ENCODE measurements at places on chromosomes 7 and 10.
A peak's percentile ranks its signal among the peaks of the same experiment; 100 is the strongest.

- DNase-seq = no peak
Measured at GRCh38 chr7:13724191-13724976, 265.1 kb downstream of the ETV1 start.

- DNase-seq = no peak
Measured at GRCh38 chr7:46440186-46440585, 519.1 kb upstream of the IGFBP3 start.

- DNase-seq = no peak
Measured at GRCh38 chr10:72243822-72244437, 27.9 kb upstream of the ASCC1 start.

DNA sequence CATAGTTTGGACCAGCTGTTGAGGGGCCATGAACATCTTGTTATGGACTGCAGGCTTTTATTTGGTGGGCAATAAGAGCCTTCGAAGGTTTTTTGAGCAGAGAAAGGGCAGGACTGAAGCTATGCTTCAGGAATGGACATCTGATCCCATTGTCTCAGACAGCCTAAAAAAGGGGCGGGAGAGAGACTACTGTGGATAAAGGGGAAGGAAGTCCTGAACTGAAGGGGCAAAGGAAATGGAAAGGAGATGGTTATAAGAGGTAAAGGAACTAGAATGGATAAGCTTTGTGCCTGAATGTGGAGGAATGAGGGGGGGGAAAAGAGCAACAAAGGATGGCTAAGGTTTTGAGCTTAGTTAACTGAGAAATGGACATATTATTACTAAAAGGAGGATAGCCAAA, 172.5 kb downstream of the SKAP2 start:
- DNase-seq = no peak

DNA sequence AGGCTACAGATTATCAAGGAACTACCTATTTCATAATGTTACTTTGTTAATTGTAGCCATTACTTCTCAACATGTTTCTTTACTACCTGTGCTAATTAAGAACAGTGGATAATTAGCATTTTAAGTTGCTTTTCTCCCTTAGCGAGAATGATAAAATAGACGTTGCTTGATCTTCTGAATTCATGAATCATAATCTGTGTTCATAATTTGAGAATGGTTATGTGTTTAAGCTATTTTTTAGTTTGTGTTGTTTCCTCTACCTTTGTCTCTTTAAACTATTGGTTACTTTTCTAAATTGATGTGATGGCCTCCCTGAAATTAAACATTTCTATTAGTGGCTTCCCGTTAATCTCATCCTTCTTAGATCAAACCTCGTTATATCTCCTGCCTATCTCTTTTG, at the start of gene ZRANB1:
Gene ZRANB1 (plus strand): TSS at position 301 of the 400 bp plus-strand sequence. CDS start 371 bp downstream, outside the sequence.
- no peak for DNase-seq

GRCh38 chr10:33057620-33058019, 99.6 kb upstream of the ITGB1 start:
- DNase-seq = no peak

GRCh38 chr10:55500931-55501559, 700.0 kb upstream of the PCDH15 start:
- DNase-seq = peak; percentile 22

DNA sequence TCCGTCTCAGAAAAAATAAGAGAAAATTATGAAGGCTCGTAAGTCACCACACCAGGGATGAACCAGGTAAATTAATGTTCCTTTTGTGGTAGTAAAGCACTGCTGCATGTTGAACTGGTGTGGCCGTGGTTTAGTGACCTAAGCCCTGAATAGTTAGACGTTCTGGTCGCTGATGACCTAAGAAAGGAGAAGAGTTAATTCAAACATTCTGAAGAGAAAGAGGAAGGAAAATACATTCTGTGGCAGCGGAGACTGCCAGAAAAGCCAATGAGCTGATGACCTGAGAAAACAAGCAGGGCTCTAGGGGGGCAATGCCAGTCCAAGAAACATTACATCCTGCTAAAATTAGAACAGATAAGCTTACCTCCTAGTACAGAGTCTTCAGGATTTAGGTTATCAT, 17.5 kb downstream of the DNAJC9 start:
- DNase-seq = no peak

- no peak for DNase-seq
Measured at GRCh38 chr7:132424821-132425724, 151.2 kb downstream of the PLXNA4 start.

GRCh38 chr10:29730458-29730857, 95.7 kb upstream of the SVIL start:
- no peak for DNase-seq

GRCh38 chr7:54145716-54146115, 396.5 kb upstream of the VSTM2A start:
- DNase-seq = no peak

DNA sequence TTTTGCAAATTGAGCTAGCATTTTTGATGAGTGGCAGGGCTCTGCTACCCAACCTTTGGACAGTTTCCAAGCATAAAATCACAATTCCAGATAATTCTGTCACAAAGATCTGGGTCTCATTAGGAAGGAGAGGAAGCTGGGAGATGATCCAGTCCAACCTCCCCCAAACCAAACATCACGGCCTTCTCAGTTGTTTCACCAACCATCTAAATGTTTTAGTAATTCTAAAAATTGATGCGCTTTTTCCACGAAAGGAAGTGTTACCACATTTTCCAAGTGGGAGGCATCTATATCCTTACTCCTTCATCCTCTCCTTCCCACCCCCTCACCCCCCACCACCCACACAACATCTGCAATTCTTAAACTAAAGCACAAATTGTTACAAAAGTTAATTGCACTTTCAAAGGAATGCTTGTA, 108.3 kb downstream of the EGFR start:
- no peak for DNase-seq

DNA sequence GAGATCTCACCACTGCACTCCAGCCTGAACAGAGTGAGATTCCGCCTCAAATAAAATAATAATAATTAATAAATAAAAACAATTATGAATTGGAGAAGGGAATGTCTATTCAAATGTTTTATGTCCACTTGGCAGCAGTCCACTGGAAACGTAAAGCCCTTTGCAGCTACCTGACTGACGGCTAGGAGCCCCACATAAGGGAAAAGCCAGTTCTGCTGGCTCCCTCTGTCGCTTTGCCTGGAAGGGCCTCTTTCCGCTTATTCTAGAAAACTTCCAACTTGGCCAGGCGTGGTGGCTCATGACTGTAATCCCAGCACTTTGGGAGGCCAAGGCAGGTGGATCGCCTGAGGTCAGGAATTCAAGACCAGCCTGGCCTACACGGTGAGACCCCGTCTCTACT, 6.1 kb upstream of the TNS3 start:
- DNase-seq = no peak

- DNase-seq = no peak
Measured at GRCh38 chr10:72692744-72692993, 726 bp downstream of the MCU start.

DNA sequence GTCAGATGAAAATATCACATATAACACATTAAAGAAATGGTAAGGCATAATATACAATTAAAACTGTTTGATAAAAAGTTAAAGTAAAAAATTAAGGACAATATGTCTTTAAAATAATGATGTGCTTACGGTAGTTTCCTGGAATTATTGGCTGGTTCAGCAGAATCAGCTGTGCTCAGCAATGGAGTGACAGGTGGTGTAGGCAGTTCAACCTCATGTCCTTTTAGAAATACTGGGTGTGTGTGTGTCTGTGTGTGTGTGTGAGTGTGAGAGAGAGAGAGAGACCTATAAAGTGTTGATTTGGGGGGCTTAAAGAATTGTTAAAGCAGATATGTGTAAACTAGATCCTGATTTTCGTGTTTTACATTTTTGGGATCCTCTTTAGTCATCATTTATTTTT, 141.2 kb downstream of the ADAM22 start:
- no peak for DNase-seq

DNA sequence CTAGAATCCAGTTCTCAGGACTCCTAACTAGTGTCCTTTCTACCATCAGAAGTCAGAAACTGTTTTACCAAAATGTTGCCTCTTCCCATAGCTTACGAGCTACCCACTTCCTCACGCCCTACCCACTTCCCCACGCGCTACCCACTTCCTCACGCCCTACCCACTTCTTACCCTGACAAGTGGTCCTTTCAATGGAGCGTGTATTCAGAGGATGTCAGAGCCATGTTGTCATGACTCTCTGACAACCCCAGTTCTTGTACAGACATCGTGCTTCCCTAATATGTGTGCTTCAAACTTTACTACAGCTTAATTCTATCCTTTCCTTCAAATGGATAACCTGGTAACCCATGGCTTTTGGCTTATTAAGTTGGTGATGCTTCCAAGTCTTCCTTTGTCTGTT, 84.8 kb upstream of the PHF14 start:
- no peak for DNase-seq

DNA sequence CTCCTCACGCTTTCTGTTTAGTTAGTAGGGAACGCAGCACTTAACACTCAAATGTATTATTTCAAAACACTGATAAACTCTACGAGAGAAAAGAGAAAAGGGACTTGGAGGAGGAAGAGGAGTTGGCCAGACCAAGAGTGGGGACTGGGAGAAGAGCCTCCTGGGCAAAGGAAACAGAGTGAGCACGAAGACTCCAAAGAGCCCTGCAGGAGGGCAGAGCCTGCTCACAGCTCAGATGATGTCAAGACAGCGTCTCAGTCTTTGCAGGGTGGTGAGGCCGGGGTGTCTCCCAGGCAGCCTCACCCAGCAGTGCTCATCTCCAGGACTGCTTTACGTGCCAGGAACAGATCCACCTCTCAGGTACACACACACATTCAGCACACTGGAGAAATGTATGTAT, 41.2 kb downstream of the CYTH3 start:
- DNase-seq = no peak

DNA sequence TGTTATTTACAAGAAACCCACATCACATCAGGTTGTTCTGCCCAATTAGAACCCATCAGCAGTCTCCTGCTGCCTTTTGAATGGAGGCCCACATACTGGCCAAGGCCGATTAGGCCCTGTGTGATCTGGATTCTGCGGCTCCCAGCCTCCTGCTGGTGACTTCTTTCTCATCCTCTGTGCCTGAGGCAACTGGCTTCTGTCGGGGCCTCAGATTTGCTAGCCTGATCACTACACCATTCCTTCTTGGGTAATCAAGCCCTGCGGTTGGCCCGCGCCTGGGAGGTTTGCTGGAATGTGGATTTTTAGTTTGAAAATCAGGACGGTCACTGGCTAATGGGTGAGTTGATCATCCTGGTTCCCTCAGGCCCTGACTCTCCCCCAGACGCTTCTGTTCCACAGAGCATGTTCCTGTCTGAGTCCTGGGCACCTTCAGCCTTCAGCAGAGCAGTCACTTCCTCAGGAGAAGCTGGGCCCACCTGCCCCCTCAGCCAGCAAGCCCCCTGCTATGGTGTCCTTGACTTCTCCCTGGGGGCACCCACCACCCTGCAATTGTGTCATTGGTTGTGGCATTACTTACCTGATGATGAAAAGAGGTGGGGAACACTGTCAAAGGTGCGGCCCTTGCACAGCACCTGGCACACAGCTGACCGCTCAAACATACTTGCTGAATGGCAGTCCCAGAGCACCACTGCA, 207.6 kb downstream of the PHTF2 start:
- DNase-seq = no peak

DNA sequence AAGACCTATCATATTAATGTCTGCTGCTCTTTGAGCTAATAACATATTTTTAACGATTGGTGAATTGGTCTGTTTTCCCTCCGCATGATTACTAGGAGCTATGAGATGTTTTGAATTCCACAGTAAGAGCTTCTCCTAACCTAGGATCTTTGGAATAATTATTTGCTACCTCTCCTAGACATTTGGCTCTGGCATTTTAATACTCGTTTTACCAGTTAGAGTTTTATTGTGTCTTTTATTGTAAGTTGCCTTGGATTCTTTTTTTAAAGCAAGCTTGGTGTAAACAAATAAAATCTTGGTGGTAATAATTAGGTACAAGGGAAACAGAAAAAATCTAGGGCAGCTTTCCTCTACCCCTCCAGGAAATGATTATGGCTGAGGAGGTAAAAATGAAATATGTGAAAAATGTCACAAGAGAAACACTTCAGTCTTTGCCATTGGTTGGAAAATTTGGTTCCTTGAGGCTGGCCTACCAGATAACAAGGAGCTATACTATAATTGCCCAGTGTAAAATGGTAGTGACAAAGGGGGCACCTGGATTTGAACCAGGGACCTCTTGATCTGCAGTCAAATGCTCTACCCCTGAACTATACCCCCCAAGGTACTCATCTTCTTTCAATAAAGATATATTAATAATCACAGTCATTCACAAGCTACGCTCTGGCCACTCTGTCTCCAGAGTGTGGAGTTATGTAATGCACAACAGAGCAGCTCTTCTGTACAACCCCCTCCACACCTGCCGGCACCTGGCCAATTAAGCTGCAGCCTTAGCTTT, 85.4 kb downstream of the ZNF777 start:
- no peak for DNase-seq

DNA sequence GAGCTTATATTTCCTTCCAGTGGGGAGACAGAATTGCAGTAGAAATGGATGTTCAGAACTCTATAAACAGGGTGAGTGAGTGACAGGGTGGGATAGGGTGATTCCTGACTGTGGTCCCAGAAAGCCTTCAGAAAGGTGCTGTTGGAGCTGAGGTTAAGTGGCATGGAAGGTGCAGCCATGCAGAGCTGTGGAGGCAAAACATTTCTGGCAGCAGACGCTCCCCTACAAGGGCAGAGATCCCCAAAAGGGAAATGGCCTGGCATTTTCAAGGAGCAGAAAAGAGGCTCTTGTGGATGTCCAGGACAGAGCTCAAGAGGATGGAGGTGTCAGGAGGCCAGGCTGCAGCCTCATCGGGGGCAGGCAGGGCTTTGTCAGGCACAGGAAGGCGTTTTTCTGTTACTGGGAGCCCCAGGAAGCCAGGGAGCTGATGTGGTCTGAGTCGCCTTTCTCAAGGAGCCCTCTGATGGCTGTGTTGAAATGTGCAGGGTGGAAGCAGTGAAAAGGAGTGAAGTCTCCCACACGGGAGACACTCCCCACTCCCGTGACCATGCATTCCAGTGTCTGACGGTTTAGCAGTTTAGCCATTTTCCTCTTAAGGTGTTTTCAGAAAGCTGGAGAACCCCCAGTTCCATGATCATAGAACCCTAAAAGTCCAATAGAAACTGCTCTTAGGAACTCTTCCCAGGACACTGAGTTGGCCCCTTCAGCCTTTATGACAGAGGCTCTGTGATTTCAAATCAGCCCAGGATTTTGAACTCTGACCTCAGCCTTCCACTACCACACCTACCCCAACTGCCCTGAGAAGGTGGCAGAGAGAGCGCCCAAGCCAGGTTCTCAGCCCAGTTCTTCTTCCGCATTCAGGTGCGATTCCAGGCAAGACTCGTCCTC, 96.2 kb downstream of the C10orf105 start:
- peak; percentile 15 for DNase-seq

DNA sequence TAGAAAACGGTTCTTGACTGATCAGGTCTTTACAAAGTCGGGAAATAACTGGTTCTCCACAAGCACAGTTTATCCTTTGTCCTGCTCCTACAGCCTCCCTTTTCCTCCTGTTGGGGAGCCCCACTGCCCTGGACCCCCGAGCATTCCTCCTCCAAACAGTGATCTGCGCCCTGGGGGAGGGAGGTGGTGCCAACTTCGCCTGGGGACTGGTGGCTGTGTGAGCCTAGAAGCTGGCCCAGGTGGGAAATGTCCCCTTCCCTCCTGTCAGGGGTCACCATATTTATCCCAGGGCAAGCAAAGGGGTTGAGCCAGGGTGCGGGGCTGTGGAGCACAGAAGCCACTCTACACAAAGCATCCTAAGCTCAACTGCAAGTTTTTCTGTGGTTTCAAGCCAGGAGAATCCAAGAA, 5.2 kb downstream of the HMX3 start:
- DNase-seq = no peak

- no peak for DNase-seq
Measured at GRCh38 chr10:96596422-96597407, 9.9 kb upstream of the TM9SF3 start.
